Jurkat, Clone E6-1 (cell line): ENCODE measurements at places on chromosomes 2 and 18.

- DNase-seq: no peak
These were observed 545.8 kb downstream of the ARHGAP15 start for GRCh38 chr2:143675021-143675420.

- DNase-seq: peak; percentile 85
These were observed 40.5 kb upstream of the REL start for GRCh38 chr2:60840880-60841279.

- no peak for DNase-seq
These were observed 25.0 kb downstream of the MC4R start for GRCh38 chr18:60347526-60348045.

GRCh38 chr2:240344904-240345303, 90.6 kb upstream of the GPC1 start:
- DNase-seq: no peak

DNA sequence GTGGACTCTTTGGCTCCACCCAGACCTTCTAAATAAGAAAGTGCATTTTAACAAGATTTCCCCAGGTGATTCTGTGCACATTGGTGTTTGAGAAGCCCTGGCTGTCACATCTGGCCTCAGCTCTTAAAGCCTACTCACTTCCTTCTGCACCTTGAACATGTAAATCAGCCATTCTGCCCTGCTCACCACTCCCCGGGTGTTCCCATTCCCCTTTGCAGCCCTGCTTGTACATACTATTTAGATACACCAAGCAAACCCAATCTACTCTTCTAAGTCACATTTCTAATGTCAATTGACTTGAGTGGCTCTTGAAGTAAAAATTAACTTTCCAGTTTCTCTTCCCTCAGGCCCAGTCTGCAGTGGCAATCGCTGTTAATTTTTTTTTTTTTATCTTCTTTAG, 13.1 kb upstream of the SCN1A start:
- DNase-seq: no peak

GRCh38 chr18:26298107-26298506, 71.9 kb downstream of the TAF4B start:
- no peak for DNase-seq

DNA sequence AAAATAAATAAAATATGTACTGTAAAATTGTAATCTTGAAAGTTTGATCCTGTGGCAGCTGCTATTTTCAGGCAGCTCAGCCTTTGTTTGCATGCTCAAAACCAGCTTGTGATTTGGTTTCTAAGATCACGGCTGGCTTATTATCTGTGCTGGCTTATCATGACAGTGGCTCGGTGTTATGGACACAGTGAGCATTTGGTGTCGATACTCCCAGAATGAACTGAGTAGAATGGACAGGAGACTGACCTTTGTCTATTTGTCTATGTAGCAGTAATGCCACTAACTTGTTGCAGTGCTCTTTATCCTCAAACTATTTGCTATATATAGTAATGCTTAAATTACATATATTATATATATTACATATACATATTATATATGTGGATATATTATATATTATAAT, 58.8 kb downstream of the NEDD4L start:
- DNase-seq: no peak

- DNase-seq: no peak
These were observed 70.9 kb downstream of the ACVR1C start for GRCh38 chr2:157557770-157558169.

DNA sequence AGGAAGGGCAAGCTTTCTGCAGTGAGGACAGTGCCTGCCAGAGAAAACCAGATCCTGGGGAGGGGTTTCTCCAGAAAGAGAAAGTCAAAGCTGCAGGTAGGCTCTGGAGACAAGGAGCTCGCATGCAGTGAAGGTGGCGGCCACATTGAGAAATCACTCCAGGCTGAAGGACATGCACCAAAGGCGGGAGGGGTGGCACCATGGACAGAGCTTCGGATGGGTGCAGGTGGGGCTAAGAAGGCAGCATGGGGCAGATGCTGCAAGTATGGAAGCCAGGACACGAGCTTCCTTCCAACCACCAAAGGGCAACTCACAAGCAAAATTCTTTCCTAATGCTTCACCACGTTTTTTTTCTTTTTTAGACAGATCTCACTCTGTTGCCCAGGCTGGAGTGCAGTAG, 104.4 kb upstream of the SLC35G4 start:
- DNase-seq: no peak

DNA sequence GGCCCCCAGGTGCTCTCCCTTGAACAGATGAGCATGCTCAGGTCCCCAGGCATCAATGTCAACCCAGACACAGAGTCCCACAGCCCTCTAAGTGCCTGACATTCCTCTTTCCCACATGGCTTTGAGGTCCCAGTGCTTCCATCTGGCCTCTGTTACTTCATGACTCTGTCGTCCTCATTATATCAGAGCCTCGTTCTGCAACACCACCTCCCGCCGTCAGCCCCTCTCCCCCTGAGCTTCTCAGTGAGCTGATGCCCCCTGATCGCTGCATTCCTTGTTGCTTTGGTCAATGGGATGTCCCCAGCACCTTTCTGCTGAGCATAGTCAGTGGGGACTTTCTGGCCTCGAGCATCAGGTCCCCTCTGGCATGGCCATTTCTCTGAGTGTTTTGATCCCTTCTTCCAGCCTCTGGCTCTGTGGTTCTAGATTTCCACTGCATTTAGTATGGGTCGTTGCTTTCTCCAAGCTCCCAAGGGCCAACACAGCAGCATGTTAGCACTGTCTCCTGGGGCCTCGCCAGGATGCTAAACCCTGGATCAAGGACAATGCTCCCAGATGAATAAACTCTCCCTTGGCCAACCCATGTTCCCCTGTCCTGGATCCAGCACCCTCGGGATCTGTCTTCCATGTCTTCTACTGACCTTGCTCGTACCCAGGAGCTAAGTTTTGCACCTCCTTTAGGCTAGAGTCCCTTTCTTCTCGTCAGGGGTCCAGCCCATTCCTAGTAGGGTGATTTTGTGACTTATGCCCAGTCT, 143.2 kb upstream of the TWIST2 start:
- DNase-seq: no peak

DNA sequence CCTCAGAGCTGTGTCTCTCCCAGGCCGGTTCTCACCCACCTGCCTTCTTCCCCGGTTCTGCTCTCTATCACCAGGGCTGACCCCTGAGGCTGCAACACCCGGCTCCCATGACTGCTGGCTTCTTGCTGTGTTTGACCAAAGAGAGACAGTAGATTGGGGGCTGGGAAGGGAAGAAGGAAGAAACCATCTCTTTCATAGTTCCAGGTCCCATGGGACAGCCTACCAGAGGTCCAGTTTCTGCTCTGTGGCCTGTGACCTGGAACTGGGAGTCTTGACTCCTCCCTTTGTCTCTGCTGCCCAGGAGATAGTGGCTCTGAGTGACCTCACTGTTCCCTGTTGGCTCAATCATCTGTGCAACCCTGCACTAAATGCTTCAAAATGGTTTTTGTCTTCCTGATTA, 38.1 kb downstream of the ALPK2 start:
- no peak for DNase-seq

DNA sequence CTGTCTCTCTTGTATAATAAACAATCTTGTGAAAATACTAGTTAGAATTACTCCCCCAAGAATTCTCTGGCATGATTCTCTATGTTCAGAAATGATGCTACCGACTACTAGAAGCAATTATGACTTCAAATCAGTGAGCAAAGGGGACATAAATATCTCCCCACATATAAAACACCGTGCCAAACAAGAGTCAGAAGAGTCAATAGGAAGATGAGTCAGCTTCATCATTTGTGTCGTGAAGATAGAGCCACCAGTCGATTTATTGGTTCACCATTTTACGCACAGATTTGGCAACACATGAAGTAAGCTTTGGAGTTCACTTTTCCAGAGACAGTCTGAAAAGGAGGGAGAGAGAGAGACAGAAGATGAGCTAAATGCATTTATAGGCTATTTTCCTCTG, 650.9 kb downstream of the CCDC85A start:
- DNase-seq: no peak

GRCh38 chr2:129014432-129014831, 695.8 kb upstream of the HS6ST1 start:
- no peak for DNase-seq

DNA sequence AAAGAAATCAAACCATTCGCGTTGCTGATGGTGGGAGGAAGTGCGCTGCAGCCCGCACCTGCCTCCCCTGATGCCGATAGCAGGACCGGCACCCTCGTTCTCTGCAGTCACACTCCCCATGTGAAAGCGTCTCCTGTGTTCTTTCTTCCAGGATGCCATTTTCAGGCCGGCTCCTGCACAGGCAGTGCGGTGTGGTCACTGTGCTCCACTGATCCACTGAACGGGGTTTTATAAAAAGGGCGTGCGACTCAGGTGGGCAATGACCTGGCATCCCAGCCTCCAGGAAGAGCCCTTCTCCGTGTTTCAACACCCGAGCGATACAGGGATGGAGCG, 88.3 kb upstream of the SNTG2 start:
- DNase-seq: no peak

GRCh38 chr2:71936076-71937030, 211.3 kb downstream of the CYP26B1 start:
- DNase-seq: no peak

- DNase-seq: no peak
These were observed 62.5 kb upstream of the LGALSL start for GRCh38 chr2:64391424-64391823.

- DNase-seq: no peak
These were observed 102.9 kb upstream of the ALPP start for GRCh38 chr2:232275670-232276069.

DNA sequence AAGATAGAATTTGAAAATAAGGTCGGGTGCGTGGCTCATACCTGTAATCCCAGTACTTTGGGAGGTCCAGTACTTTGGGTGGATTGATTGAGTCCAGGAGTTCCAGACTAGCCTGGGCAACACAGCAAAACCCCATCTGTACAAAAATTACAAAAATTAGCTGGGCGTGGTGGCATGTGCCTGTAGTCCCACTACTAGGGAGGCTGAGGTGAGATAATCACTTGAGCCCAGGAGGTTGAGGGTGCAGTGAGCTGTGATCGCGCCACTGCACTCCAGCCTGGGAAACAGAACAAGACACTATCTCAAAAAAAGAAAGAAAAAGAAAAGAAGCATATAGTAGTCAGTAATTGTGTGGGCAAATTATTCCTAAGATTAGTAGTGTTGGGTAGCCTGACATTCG, 194.2 kb upstream of the ALPP start:
- DNase-seq: no peak

DNA sequence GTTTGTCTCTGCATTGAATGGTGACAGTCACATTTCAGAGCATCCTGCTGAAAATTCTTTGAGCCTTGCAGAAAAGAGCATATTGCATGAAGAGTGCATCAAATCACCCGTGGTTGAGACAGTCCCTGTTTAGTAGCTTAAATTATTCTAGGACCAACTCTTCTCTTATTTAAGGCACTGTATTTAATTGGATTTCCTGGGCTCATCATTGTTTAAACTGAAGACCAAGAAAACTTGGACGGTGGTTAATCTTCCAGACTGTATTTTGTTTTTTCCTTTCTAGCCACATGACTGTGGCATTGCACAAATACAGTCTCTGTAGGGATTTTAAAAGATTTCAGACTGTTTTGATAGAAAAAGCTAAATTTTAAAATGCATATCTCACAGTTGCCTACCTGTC, 114.4 kb downstream of the GALNT3 start:
- DNase-seq: no peak

DNA sequence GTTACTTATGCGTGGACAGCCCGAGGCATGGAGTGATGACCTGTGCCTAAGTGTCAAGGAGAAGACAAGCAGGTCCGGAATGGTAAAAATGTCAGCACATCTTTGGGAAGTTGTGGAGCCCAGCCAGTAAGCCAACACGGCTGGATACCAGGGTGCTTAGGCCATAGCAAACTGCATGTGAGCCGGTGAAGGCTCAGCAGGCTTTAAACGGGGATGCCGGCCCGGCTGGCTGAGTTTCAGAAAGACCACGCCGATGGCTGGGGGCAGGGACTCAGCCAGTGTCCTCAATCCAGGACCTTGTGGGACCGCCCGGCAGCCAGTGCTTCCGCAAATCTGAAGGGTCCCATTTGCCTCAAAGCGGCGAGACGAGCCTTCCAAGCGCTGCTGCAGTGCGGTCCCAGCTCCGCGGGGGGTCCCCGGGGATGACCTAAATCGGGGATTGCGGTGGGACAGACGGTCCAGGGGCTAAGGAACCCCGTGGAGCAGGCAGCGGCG, 946 bp upstream of the AGAP1 start:
- no peak for DNase-seq

DNA sequence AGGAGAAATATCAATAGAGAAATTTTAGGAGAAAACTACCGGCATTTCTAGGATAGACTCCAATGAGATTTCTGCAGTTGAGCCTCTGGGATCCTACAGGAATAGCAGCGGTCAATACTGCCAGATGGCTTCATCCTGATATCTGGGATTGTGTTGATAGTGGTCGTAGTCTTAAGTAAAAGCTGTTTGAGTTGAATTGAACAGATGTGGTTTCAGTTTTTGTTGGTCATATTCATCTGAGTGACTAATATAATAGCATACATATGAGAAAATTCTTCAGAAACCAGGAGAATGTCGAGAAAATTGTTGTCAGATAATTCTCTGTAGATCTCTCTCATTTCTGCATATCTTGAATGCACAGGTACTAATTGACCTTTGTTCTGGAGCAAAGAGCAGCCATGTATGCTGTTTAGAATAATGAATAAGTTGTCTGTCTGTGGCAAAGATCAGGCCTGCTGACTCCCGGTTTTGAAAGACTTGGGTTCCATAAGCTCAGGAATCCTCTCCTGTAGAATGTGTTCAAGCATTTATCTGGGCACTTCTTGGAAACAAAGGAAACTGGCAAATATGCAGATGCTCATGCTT, 288.1 kb downstream of the TMX3 start:
- no peak for DNase-seq

DNA sequence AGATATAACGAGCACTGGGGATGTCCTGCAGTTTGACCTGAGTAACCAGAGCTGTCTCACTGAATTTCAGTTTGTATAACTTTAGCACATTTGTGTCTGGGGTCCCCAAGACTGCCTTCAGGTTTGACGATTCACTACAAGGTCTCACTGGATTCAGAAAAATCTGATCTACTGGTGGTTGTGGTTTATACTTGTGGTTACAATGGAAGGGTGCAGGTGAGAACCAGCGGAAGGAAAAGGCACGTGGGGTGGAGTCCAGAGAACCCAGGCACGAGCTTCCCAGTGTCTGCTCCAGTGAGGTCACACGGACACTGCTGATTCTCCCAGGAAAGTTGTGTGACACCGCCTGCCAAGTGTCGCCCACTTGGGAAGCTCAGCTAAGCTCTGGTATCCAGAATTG, 126.0 kb downstream of the ZNF236 start:
- peak; percentile 37 for DNase-seq

DNA sequence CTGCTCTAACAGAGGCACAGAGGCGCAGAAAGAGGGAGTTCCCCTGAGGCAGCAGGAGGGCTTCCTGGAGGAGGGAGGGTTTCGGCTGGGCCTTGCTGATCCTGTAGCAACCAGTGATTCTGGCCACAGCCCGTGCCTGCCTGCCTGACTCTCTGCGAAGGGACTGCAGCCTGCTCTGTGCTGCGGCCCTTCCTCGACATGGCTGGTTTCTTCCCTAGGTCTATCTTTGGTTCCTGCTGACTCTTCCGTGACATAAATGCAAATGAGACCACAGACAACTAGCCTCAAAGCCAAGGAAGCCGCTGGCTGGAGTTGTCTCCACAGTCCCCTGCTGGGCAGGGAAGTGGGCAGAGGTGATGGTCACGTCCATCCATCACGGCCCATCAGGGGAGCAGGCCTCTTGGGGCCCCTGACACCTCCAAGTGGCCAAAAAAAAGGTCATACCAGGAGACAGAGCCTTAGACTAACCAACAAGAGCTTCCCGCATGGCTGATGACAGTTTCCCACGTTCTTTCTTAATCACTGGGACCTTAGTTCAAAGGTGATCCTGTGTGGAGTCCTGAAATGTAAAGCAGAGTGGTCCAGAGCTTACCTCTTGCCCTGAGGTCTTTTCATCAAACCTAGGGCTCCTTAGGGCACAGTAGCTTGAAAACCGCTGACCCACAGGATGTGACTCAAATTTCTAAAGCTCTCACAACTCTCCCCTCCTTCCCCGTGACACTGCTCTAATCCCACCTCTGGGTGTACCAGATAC, 55.3 kb downstream of the HS1BP3 start:
- DNase-seq: no peak
